ENCODE measurements at places on chromosomes 13 and 19.

- DNase-seq: no peak
These were observed 21.8 kb downstream of the ZNF77 start for GRCh38 chr19:2922987-2923386.

- DNase-seq: no peak
These were observed 63.0 kb downstream of the TBC1D4 start for GRCh38 chr13:75418997-75419396.

- DNase-seq: no peak
These were observed 2.8 kb downstream of the ADGRL1 start for GRCh38 chr19:14203177-14203576.

DNA sequence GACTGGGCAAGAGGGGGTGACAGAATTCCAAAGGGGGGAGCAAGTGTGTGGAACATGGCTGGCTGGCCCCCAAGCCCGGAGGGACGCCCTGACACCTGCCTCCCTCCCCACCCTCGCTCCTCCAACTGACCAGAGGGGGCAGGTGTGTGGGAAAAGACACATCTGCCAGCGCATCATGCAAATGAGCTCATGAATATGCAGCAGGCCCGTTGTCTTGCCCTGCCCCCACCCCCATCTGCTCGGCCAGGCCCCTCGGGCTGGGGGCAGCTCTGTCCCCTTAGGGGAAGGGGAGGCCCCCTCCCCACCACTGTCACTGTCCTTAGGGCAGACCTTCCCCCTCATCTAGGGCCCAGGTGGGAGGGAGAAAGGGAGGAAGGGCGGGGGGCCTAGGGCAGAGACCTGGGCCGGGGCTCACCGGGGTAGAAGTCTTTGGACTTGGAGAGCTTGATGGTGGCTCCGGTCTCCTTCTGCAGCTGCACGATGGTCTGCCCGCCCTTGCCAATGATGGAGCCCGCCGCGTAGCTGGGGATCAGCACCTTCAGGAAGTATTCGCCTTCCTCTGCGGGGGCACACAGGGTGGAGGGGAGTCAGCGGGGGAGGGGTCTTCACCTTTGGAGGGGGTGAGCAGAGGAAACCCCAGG, 12.9 kb downstream of the NOVA2 start:
- DNase-seq: no peak

GRCh38 chr19:674282-675151, 1.7 kb upstream of the FSTL3 start:
- DNase-seq: no peak

DNA sequence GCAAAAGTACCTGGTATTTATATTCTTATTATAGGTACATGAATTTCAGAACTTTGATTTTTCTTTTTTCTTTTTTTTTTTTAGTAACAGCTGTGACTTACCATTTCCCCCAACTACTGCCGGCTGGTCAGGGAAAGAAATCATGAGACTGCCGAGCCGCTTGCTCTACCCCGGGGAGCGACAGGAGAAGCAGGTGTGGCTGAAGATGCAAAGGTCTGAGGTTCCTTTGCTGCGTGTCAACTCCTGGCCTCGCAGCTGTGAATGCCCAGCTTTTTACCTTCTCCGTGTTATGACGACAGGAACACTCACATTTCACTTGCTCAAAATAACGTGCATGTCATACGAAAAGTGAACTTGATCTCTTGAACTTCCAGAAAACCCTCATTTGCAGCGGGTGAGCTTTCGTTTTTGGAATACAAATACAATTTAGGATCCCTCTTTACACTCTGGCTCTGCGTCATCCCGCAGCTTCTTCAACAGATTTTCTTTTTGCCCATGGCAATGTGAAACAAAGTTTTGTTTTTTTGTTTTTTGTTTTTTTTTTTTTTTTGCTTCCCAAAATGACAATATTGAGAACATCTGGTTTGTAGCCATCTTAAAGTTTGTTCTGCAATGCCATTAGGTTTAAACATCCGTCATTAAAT, 117.9 kb downstream of the EFNB2 start:
- no peak for DNase-seq

- DNase-seq: no peak
These were observed 547.3 kb upstream of the MIR17HG start for GRCh38 chr13:90800082-90800746.

DNA sequence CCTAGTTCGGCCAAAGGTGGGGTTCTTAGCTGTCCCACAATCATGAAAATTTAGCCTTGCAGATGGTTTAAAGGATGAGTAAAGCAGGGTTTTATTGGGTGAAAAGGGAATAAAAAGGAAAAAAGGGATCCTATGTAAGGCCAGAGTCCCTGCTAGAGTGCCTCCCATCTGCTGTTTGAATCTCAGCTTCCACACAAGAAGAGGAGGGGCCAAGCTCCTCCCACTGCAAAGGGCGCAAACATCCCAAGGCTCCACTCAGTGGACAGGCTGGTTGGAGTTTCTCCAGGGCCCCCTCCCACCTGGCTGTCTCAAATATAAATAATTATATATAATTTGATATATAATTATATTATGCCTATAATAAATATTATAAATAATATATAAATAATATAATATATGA, 1272.1 kb upstream of the PCDH20 start:
- no peak for DNase-seq

DNA sequence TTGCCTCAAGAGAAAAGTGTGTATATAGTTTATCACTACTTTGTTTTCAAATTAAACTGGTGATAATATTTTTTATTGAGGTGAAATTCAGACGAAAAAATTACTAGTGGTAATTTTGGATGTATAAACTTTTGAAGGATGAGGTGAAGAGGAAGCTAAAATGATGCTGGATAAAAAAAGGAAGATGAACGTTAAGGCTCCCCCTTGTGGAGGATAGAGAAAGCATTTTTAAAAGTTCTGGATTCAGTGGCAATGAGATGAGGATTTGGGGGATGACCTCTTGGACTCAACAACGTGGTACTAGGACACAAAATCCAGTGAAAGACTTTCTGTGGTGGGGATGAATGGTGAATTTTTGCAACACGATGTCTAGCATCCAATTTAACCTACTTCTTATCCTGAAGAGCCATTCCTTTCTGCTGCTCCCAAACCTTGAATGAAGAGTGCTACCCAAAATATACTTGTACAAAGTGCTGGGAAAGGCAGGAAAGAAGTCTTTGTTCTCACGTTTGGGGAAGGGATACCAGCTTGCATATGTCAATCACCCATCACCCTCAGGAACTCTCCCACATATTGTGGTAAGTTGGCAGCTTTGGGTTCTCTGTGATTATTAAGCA, 7.3 kb upstream of the SIGLEC5 start:
- no peak for DNase-seq

DNA sequence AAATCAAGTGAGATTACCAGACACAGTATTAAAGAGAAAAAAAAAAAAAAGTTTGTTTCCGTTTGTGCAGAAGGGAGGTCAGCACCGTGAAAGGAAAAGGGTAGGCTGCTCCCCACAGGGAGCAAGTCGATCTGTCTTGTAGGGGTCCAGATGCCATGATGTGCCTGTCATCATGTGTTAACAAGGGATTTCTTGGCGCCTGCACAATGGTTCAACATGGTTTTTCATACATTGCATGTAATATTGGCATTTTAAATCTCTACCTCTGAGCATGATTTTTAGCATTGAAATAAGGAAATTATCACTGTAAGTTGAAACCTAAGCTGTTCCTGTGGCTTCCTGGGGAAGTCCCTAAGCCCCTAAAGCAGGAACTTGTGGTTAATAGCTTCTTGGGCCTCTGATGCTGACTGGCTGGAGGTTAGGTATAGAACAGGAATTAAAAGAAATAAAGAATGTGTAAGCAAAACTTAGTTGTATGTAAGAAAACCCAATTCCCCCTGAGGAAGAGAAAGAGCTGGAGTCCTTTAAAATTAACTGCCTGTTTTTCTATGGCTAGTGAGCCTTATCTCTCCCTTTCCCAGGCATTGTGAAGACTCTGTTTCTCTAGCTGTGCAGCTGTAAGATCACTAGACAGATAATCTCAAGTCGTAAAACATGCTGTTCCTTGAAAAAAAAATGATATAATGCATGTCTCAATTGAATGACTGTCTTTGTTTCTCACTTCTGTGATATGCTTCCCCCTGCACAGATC, 7.4 kb upstream of the FCGBP start:
- peak; percentile 40 for DNase-seq

GRCh38 chr13:71015021-71015420, 852.0 kb downstream of the DACH1 start:
- DNase-seq: no peak

DNA sequence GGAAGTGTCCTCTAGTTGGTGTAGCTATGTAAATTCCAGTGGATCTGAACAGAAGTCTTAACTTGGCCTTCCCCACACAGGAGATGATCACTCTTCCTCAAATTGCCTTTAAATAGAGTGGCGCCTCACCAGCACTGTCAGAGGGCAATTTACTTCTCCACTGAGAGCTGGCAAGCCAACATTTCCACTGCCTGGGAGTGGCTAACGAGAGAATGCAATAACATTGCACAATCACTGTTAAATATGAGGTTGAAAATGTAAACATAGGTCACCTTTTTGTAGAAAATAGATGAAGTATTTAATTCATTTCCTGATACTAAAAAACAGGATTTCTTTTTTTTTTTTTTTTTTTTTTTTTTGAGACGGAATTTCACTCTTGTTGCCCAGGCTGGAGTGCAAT, 55.4 kb upstream of the UBL3 start:
- DNase-seq: no peak

DNA sequence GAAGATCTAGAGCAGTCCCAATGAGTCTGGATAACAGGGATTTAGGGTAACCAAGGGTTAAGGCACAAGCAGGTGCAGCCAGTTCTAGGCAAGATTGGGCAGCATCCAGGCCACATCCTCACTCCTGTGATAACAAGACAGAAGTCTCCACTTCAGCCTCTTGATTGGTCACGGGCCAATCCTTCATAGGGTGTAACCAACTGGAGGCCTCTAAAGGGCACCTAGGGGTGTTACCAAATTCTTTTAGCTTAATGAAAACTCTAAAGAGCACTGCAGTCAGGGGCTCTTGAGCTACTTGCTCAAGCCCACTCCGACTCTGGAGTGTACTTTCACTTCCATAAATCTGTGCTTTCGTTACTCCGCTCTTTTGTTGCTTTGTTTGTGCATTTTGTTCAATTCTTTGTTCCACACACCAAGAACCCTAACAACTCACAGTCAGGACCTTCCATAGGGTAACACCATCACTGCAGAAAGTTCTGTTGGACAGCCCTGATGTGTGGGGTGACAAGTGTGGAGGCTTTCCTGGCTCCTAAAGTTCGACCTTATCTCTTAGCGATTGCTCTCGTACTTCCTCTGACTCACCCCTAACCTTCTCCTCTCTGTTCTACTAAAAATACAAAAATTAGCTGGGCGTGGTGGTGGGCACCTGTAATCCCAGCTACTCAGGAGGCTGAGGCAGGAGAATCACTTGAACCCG, 36.1 kb downstream of the ZSWIM9 start:
- no peak for DNase-seq

DNA sequence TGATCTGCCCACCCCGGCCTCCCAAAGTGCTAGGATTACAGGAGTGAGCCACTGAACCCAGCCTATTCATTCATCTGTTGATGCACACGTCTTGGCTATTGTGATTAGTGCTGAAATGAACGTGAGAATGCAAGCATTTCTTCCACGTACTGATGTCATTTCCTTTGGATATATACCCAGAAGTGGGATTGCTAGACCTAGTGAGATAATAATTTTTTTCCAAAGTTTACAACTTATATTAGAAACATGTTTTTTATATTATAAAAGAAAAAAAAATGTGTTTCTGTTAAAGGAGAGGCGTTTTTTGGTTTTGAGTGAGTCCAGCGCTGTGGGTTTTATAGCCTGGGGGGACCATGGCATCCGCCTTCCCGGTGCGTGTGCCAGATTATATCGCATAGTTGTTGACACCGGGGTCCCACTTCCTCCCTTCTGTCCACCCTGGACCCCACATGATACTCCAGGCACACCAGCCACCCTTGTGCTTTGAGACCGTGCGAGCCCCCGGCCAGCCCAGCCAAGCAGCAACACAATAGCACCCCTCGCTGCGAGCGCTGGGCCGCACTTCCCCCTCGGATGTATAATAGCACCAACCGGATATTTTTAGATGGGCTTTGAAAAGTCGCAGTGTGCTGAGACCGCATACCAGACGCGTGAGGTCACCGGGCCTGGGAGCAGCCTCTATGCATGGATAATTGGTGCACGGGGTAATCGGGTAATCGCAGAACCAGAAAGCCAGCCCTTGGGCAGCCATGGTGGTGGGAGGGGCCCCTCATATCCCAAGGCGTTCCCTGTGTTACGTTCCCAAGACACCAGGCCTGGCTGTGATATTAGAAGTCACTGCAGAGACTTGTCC, 59.6 kb downstream of the MYO9B start:
- no peak for DNase-seq

GRCh38 chr13:104944176-104944575, 1591.3 kb downstream of the EFNB2 start:
- DNase-seq: no peak

DNA sequence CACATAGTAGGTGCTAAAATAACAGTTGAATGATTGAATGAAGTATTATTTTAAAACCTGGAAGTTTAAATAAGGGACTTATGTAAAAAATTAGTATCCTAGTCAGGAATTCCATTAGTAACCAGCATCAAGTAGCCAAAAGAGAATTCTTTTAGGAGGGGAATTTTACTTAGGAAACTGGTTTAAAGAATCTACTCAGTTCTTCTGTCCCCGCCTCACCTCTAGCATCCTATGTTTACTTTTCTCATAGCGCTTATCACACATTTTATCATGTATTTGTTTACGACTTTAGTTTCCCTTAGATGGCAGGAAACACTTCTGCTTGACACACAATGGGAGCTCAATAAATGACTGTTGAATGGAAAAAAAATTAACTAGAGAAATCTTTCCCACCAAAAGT, 229.0 kb downstream of the KLF5 start:
- no peak for DNase-seq

- DNase-seq: no peak
These were observed 31.0 kb upstream of the MBNL2 start for GRCh38 chr13:97191142-97191541.

GRCh38 chr19:47729468-47729798, 15.9 kb upstream of the NOP53 start:
- no peak for DNase-seq

DNA sequence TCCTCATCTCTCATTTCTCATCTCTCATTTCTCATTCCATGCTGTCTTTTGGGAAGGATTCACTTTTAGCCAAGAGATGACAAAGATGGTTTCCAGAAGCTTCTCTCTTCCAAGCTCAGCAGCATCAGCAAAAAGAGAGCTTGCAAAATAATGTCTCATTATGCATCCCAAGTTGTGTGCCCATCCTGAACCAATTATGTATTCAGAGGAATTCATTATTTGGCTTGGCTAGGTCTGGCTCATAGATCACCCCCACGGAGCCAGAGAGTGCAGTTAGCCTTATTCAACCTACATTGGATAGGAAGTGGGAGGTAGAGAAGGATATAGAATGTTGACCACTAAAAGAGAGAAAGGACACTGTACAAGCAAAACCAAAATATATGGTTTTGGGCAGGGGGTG, 5.4 kb upstream of the OLFM2 start:
- no peak for DNase-seq
